ENCODE measurements at places on chromosomes 4 and X.

GRCh38 chr4:101942891-101943290 is 152.4 kb downstream of the BANK1 start:
- DNase-seq, result no peak

GRCh38 chrX:84709987-84710386 is 207.7 kb upstream of the HDX start:
- DNase-seq, result no peak

GRCh38 chrX:50889582-50889981 is 21.0 kb upstream of the BMP15 start:
- DNase-seq, result no peak

DNA sequence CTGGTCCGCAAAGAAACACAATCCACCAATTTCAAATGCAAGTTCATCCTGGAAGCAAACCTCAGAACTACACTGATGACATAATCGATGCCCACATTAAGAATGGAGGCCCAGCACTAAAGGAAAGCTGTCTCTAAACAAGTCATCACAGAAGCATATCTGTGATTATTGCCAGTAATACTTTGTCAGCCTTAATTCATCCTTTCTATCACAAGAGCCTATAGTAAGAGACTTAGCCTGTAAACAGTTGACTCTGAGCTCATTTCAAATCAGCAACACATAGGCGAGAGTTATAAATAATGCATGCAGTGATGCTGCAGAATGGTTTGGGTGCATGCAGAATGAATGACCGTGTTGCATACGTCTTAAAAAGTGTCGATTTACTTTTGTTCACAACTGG is 105.9 kb upstream of the ZFP42 start:
- DNase-seq, result no peak

GRCh38 chr4:7607156-7607910 is 172.6 kb upstream of the PSAPL1 start:
- no peak for DNase-seq

DNA sequence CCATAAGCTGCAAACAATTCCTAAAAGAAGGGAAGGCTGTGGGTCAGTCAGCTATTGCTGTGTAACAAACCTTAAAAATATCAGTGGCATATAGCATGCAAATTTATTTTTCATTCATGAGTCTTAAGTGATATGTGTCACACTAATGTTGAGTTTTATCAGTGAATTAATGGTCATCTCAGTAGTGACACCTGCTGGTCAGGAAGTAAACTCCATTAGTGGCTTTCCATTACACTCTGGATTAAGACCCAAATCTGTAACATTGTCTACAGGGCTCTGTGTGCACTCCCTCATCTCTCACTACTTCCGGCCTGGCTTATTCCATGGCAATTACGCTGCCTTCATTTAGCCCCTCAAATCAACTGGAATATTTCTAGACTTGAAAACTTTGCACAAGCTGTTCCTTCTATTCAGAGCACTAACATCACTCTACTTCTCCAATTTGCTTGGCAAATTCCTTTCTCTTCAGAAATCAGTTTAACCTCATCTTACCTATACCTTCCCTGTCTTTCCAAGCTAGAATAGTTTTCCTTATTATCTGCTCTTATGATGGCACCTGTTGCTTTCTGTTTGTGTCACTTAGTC is 217.3 kb upstream of the TAPT1 start:
- peak; percentile 32 for DNase-seq

GRCh38 chrX:105882581-105883275 is 60.4 kb downstream of the NRK start:
- no peak for DNase-seq

DNA sequence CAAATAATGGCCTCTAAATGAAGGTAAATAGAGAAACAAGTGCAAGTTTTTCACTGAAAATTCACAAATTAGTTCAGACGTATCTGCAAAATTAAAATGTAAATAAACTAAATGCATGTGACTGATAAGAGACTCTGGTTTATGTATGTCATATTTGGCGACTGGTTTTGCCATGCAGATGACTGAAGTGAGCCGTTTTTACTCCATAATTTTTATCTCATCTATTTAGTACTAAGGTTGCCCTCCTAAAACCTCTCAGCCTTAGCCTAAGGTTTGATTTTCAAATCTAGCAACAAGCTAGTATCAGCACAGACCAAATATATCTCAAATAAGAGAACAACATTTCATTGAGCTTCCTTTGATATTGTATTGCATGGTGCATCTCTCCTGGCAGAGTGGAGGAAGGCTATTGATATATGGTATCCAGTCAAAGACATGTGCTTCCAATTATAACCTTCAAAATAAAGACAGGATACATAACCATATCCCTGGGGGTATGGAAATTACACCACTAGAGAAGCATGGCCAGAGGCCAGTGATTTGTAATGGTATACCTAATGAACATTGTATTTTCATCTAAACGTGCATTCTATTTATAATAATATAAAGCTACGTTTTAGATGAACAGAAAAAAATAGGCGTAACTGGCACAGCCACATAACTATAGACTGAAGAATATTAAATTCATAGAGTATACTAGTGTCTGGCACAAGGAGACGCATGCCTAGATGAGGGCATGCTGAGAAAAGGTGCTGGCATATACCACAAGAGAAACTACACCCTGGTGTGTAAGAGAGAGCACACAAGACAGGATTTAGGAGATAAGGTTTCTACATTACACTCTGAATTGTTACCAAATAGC is 392.6 kb upstream of the INTU start:
- no peak for DNase-seq

- DNase-seq, result no peak
Measured at GRCh38 chr4:87512400-87512799, 16.8 kb downstream of the SPARCL1 start.

GRCh38 chr4:124526331-124526730 is 186.2 kb downstream of the ANKRD50 start:
- no peak for DNase-seq

DNA sequence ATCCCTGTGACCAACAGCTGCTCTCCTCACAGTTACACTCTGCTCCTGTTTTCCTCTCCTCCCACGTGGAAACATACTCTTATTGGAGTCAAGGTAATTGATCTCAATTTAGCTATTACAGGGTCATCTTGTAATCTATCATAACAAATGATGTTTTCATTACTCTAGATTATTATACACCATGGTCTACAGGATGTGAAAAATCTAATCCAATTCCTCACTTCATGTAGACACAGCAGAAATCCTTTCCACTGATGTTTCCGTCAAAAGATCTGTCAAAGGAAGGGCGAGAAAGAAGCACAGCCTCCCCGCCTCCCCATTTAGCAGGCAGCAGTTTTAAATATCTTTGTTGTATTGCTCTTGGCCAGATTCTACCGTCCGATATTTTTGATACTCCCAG is 13.7 kb upstream of the DCTD start:
- DNase-seq, result no peak

DNA sequence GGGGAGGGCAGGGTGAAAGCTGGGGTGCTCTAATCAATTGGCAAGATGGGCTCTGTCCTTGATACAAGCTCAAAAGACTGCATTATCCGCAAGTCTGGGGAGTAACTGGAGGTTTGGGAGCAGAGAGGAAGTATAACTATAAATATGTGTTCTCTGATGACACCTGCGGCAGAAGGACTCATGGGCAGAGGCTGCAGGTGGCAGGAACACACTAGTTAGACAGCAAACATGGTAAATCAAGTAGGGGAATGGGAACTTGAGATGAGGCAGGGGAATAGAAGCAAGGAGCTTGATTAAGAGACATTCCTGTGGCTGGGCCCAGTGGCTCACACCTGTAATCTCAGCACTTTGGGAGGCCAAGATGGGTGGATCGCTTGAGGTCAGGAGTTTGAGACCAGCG is 30.3 kb downstream of the SH3KBP1 start:
- no peak for DNase-seq

DNA sequence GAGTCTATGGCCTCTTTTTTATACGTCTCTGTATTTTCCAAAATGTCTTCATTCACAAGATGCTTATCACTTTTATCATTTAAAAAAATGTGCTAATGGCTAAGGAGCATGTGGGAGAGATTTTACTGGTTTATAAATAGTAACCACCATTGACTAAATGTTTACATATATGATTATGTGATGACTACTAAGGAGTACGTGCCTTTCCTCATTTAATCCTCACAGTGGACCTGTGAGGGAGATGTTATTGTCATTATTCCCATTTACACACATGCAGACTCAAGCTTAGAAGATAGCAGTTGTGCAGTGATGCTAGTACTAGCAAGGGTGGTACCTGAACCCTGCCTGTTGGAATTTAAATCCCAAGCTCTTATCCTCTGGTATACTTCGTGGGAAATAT is 2.4 kb downstream of the SRD5A3 start:
- DNase-seq, result no peak

DNA sequence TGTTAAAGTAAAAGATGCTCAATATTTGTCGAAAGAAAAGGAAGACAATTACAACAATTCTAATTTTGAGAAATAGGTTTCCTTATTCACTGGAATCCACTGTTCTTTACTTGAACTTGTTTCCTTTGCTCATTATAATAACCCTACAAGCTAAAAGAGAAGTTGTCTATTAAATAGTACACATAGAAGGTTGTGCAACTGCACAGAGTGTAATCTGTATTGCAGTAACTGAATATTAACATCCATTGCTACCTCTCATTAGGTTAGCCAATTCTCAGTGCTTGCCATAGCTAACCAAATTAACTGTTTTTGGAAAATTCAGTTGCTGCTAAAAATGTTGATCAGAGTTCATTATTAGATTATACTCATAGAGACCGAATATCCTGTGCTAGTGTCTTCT is 120.0 kb downstream of the PDLIM5 start:
- DNase-seq, result no peak

DNA sequence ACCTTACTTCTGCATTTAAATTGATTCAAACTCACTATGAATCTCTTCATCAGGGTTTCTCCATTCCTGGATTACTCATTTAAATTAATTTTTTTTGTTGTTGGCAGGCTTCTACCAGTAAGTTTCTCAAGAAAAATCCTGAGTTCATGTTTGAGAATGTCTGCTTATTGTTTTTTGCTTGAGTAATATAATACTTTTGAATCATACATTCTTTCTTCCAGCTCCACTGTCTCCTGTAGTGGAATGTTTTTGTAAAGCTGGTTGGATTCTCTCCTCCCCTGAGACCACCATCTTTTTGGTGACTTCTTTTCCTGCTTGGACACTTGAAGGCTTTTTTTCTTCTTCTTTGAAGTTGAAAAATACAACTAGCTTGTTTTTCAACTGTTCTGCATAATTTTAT is 4.3 kb upstream of the MID1IP1 start:
- no peak for DNase-seq

DNA sequence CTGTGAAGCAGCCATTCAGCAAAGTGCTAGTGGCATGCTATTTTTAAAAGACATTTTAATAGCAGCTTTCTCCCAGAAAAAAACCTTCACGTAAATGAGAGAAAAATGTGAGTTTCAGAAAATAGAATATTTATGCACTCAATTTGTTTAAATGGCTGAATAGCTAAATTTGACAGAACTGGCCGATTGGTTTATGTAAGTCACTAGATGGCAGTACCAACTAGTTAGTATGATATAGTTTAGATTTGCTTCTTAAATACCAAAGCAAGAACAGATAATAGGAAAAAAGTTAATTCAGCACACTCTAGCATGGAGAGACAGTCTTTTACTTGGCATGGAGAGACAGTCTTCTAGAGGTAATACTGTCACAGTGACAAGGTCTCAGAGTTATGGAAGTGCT is 250.1 kb downstream of the SNCA start:
- no peak for DNase-seq

GRCh38 chrX:9535101-9535500 is 70.2 kb downstream of the TBL1X start:
- DNase-seq, result no peak

GRCh38 chrX:38500141-38500540 is 61.2 kb upstream of the TSPAN7 start:
- no peak for DNase-seq

DNA sequence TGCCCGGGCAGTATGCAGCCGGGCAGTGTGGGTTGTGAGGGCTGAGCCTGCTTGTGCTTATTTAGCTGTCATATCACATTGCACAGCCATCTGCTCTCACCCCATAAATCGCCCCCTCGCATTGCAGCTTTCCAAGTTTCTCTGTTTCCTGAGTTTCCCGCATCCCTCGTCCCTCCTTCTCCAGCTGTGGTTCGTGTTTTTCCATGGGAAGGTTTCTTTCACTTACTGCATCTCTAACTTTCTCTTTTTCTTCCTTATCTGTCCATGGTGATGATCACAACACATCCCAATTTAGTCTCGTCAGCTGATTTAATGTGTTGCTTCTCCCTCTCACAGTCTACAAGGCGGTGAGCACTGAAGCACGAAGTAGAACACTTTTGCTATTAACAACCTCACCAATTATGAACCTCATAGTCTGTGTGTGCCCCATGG is 118.1 kb downstream of the ENPP6 start:
- DNase-seq, result no peak

DNA sequence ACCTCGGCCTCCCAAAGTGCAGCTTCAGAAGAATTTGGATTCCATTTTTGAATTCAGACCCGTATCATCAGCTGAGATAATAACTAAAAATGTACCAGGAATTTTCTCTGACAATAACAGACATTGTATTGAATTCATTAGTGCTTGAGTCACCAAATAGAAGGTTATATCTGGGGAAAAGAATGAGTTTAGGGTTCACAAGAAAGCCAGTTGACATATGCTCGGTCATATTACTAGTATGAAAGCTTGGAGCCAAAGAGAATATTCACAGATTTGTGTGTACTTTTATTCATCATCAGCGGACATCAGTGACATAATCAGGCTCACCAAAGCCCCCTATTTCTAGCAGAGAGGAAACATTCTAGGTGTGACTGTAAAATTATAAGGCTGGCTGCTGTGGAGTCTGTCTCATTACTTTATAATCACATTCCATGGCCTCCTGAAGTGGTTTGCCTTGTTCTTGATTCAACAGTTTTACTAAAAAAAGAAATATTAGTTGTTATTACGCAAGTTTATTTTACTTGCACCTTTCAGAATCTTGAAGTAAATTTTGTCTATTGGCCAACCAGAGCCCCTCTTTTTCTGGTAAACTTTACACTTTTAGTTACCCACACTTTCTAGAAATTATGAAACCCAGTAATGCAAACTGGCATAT is 14.6 kb upstream of the DCTD start:
- no peak for DNase-seq
